ENCODE measurements at places on chromosomes 1 and 21. TPM values are rescaled to one million over a fixed set of nuclear protein-coding genes. Genes with fewer than 3 reads are reported as not detected.

The C1orf185 gene
- total RNA-seq, result not detected

The MAGI3 gene
- total RNA-seq, result 5.2 TPM

The DNALI1 gene
- 3.4 TPM for total RNA-seq

The AMY1A gene
- not detected for total RNA-seq

The SLAMF1 gene
- total RNA-seq, result not detected

The SLC30A2 gene
- total RNA-seq, result 0.36 TPM

The KCNQ4 gene
- total RNA-seq, result under 0.01 TPM

The ICOSLG gene
- total RNA-seq, result 0.36 TPM

The FMO4 gene
- total RNA-seq, result 4.2 TPM

The MTMR11 gene
- total RNA-seq, result 5.5 TPM

The BRDT gene
- not detected for total RNA-seq

The ITGB2 gene
- total RNA-seq, result not detected

The SERINC2 gene
- 3.5 TPM for total RNA-seq

The LRRC38 gene
- total RNA-seq, result not detected

The IL20 gene
- 0.34 TPM for total RNA-seq

The FALEC gene
- not detected for total RNA-seq

The TBX15 gene
- total RNA-seq, result not detected
